Left lobe of liver (tissue), 2 donors: ENCODE measurements at places on chromosomes 13 and 19. TPM values are rescaled to one million over a fixed set of nuclear protein-coding genes. Genes with fewer than 3 reads are reported as not detected.

The NPAS1 gene
- total RNA-seq: 0.08 TPM

The PNKP gene
- 33.7 TPM for total RNA-seq

The ZNF844 gene
- total RNA-seq: 2.7 TPM

The ALOX5AP gene
- total RNA-seq: 1.5 TPM

The KLK14 gene
- total RNA-seq: not detected

The ZNF99 gene
- not detected for total RNA-seq

The INAFM1 gene
- 5.6 TPM for total RNA-seq

The ZNF98 gene
- not detected for total RNA-seq

The PLPP2 gene
- total RNA-seq: 1.8 TPM

The PEAK3 gene
- 0.28 TPM for total RNA-seq

The CGB5 gene
- total RNA-seq: not detected

The RYR1 gene
- 0.68 TPM for total RNA-seq

The ZNF570 gene
- total RNA-seq: 1.7 TPM

The ZNF17 gene
- 4.6 TPM for total RNA-seq

The TRMT1 gene
- 15.8 TPM for total RNA-seq

The C13orf46 gene
- total RNA-seq: 1.1 TPM

The KLK2 gene
- total RNA-seq: not detected

The CCDC8 gene
- 0.55 TPM for total RNA-seq

The ARHGAP33 gene
- total RNA-seq: 3.6 TPM

The ZNF665 gene
- 0.28 TPM for total RNA-seq
